Left cardiac atrium (tissue), 4 donors: ENCODE measurements at places on chromosomes 1 and 21.
A peak's percentile ranks its signal among the peaks of the same experiment; 100 is the strongest.

DNA sequence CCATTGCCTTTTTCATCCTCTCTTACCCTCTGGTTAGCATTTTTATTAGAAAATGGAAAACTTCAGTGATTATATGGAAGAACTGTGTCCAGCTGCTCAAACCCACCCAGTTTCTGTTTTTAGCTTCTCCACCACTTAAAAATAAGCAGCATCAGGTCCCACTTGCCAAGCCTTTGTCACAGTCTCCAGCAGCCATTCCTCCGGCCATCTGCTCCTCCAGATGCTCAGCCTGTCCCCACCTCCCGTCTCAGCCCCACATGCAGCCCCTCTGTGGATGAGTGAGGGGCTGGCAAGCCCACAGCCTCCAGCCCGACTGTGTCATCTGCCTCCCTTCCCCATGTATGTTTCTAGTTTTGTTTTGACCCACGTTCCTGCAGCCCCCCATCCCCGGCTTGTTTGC lies 289.7 kb downstream of the HHAT start:
- DNase-seq, result no peak

GRCh38 chr1:89632657-89633247 lies at the start of gene LRRC8C:
LRRC8C (plus strand) TSS chr1:89633120; CDS start chr1:89686474, 53,354 bp downstream.
- DNase-seq, result peak; percentile 90

- DNase-seq, result no peak
Measured at GRCh38 chr1:87794788-87795614, 466.3 kb downstream of the LMO4 start.

DNA sequence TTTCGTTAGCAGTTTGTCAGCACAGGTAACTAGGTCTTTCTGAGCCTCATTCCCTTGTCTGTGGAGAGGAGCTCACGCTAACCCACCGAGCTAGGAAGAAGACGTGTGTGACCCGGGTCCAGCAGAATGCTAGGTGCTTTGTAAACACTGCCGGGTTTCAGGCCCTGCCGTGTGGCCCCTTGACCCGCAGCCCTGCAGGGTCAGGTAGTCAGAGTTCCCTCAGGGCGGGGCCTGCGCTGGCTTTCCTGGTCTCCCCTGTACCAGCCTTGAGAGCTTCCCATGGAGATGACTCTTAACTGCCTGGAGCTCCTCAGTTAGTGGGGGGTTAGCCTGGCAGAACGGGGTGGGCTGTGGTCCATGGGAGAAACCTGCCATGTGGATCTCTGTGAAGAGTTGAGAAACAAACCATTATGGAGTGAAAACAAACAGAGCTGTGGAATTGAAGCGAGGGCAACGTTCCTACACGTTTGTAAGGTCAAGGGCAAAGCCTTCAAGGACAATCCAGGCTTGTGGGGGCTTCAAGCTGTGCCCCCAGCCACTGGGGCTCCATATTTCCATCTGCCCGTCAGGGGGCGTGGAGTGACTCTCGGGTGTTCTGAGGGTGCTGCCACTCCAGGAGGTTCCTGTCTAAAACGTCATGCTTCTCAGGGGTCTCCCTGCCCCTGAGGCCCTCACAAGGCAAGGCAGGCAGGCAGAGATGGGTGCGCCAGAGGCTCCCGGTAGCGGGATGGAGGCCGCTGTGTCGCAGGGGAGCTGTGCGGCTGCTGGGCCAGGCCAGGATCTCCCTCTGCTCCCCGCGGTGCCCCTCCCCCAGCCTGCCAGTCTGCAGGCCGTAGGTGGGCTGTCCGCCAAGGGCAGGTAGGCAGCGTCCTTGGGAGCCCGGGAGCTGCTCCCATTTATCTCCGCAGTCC lies 23.8 kb downstream of the LHX4 start:
- no peak for DNase-seq

DNA sequence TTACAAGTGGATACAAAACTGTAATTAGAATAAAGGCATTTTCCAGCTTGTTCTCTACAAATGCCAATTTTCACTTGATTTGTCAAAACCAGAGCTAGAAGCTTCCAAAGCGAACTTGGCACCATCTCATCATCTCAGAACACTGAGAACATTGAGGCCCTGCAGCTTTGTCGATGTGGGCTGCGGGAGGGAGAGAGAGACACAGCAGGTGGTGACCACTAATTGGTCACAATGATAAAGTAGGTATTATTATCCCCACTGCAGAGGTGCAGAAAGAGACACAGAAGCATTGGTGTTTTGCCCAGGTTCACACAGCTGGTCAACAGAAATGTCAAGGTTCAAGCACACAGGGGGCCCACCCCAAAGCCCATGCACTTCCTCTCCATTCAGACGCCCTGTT lies 72.2 kb upstream of the KRTAP19-8 start:
- DNase-seq, result no peak

DNA sequence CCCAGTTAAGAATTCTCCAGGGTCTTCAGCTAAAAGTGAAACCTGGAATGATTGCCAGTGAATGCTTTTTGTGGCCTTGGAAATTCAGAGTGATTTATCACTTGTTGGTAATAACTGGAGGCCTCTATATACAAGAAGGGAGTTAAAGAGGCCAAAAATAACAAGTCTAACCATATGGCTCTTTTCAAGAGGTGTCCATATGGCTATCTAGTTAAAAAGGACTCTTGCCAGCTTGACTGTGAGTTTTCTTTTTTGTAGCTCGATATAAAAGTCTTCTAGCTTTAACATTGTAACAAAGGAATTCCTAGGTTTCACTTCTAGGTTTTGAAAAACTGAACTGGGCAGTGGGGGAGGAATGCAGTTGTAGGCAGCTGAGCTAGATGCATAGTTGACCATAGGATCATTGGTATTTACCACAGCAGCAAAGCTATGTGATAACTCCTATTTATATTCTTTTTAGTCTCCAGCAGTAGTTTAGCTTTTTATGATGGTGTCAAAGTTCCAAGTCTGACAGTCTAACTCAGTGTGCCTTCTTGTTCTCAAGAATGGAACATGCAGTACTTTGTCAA lies 44.4 kb downstream of the CACHD1 start:
- DNase-seq, result no peak

- no peak for DNase-seq
Measured at GRCh38 chr1:6935911-6936690, 150.8 kb downstream of the CAMTA1 start.

DNA sequence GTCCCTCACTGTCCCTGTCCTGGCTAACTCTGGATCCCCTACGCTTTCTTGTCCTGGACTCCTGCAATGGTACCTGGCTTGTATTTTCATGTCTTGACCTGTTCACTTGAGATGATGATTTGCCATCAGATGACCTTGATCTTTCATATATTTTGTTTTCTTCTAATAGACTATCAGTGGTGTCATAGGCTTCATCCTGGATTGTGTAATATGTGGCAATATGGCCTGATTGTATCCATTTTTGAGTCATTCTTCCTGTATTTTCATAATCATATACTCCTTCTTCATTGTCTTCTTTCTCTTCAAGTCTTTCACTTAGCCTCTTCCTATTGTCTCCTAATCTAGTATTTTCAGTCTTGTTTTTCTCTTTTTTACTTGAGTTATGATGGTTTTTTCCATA lies 11.1 kb downstream of the FLG start:
- no peak for DNase-seq

GRCh38 chr1:47593013-47593568 lies 155.2 kb downstream of the FOXD2 start:
- DNase-seq, result no peak

- DNase-seq, result no peak
Measured at GRCh38 chr1:93537924-93538323, 90.0 kb downstream of the FNBP1L start.

GRCh38 chr1:15941044-15941840 lies 34.7 kb downstream of the ZBTB17 start:
- no peak for DNase-seq

GRCh38 chr1:29698626-29699025 lies 462.3 kb downstream of the PTPRU start:
- no peak for DNase-seq

- no peak for DNase-seq
Measured at GRCh38 chr1:53896635-53897229, 2.7 kb downstream of the DIO1 start.

- no peak for DNase-seq
Measured at GRCh38 chr1:38990386-38990737, 714 bp upstream of the AKIRIN1 start.

DNA sequence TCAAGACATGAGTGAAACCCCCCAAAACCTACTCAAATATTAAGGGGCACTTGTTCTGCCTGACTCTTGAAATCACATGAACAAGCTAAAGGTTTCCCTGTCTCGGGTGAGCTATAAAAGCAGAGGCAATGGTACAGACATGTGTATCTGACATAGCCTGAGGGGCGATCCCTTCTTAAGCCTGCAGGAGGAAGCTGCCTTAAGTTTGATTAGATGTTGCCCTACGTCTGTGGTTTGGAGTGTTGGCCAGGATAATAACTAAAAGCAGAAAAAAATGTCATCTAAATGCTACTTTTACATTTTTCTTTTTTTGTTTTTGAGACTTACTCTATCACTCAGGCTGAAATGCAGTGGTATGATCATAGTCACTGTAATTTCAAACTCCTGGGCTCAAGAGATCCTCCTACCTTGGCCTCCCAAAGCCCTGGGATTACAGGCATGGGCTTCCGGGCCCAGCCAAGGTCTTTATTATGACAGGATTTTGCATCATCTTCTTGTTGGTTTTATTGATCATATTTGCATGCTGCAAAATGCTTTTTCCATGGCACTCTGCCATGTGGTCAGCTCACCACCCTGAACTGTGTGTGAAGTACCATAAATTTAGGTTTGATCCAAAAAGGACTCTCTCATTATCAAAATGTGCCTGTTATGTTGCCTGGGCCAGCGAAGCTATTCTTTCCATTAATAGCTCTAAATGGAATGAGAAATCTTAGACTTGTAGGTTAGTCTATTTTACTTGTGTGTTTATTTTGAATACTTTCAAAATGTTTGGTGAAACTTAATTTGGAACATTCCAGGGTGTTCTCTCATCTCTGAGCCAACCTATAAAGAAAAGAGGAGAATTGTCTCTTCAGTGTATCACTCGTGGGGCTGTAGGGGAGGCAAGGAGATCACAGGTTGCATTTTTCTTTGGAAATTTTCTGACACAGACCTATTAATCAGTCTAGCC lies 15.0 kb upstream of the HMGN1 start:
- no peak for DNase-seq

DNA sequence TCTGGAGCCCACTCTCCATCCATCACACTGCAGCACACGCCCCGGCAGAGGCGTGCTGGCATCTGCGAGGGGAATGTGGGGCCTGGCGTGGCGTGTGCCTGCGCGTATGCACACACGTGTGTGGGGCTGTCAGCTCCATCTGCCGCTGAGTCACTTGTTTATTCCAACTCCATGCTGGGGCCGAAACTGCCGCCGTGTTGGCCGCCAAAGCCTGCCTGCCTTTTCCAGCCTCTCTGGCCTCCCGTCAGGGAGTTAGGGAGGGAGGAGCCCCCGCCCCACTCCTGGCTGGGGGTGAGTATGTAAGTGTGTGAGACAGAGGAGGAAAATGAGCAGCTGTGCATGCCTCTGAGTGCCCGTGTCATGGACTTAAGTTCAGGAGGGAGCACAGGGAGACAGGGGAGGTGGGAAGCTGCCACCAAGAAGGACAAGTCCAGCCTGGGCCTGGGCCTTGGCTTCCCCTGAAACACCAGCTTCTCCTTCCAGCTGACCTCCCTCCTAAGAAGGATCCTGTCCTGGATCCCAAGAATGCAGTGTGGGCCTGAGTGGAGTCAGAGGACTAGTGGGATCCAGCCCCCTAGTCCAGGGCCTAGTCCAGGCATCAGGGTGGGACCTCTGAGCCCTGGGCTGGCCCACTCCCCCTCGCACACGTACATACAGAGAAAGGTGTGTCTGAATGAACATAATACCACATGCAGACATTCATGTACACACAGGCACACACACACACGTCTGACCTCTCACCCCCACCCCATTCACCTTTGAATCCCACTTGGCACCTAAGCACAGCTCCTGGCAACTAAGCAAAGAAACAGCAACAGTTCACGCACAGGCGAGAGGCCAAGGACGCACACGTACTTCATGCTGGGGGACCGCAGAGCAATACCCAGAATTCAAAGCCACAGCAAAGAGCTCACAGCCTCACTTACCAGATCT lies 24.7 kb downstream of the MEF2D start:
- DNase-seq, result peak; percentile 78

- DNase-seq, result peak; percentile 42
Measured at GRCh38 chr1:235326719-235327558, 1.0 kb downstream of the ARID4B start.

DNA sequence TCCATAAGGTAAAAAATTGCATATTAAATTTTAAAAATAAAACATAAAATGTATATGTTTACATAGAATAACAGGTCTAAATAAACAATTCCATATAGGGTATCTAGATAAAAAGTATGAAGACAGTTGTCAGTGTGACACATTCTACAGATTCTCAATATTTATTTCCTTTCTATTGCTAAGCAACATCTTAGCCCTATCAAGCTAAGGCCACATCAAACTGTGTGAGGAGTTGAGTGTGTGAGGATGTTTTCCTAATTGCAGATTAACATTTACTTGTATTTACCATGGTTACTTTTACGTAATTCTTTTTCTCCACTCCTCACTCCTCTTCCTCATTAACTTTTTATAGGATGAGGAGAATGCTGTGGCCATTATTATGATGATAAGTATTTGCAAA lies 41.9 kb upstream of the MCOLN3 start:
- DNase-seq, result no peak

DNA sequence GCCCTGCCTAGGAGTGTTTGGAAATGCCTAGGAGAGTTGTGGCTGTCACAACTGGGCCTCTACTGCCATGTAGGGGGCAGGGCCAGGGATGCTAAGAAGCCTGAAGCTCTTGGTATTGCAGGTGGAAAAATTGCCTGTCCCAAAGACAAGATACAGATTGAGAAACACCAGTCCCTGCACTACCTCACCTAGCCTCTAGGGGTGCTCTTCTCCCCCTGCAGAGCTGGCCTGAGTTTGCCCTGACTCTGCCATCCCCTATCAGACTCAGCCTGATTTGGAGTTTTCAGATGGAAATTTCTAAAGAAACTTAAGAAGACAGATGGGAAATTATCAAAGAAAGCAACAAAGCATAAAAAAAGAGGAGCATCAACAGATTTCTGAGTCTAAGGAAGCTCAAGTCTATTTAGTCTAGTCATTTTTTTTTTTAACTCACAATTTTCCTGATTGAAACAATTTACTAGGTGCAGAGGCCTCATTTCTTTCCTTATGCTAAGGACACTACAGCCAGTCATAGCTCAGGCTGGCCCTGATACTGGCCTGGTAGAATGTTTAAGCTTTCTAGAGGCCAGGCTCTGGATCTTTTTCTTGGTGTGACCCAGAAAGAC lies 61.4 kb upstream of the LRRN2 start:
- no peak for DNase-seq

GRCh38 chr1:66300972-66301451 lies 232.9 kb upstream of the SGIP1 start:
- DNase-seq, result no peak

GRCh38 chr1:62601457-62601856 lies 4.1 kb downstream of the ANGPTL3 start:
- DNase-seq, result no peak

GRCh38 chr1:145720556-145720877 lies 1.2 kb downstream of the CD160 start:
- DNase-seq, result no peak

DNA sequence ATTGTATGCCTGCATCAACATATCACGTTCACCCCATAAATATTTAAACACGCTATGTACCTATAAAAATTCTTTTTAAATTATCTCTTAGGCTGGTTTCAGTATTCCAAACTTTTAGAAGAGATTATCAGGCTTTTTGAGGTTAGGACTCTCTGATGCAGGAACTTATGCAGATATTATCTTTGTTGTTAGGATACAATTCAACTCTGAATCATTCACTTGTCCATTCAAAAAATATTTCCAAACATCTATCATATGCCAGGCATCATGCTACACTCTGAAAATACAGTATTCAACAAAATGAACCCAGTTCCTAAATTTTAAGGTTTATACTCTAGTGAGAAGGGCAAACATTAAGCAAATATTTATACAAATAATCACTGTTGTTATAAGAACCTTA lies 40.5 kb downstream of the ASH1L start:
- DNase-seq, result no peak

- no peak for DNase-seq
Measured at GRCh38 chr1:33047839-33048305, 11.2 kb upstream of the AK2 start.
